ENCODE measurements at places on chromosomes 1 and 21. TPM values are rescaled to one million over a fixed set of nuclear protein-coding genes. Genes with fewer than 3 reads are reported as not detected.
A peak's percentile ranks its signal among the peaks of the same experiment; 100 is the strongest.

CYP4X1 gene
- total RNA-seq, result not detected

ADORA1 gene
- 5.6 TPM for total RNA-seq

PRAMEF10 gene
- not detected for total RNA-seq

BRDT gene
- not detected for total RNA-seq

GRCh38 chr1:178039891-178040290 is 54.0 kb upstream of the RASAL2 start:
- no peak for DNase-seq

- DNase-seq, result no peak
Measured at GRCh38 chr1:106975944-106976343, 80.5 kb upstream of the PRMT6 start.

GRCh38 chr21:28516021-28516420 is 476.7 kb downstream of the LTN1 start:
- no peak for DNase-seq

DNA sequence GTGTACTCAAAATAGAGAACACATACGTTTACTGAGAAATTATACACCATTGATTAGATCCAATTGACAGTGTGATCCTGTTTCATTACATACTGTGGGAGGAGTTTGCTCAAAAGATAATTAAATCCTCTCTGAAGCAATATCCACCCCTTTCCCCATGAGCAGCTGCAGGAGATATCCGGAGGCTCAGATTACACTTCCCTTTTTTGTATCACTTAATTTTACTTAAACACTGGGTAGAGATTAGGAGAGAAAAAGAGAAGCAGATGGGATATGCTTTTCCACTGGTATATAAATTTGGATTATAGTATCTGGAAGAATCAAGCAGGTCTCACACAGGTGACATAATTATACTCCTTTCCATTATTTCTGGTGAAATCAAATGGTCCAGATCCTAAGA is 333.3 kb upstream of the ZRANB2 start:
- no peak for DNase-seq

DNA sequence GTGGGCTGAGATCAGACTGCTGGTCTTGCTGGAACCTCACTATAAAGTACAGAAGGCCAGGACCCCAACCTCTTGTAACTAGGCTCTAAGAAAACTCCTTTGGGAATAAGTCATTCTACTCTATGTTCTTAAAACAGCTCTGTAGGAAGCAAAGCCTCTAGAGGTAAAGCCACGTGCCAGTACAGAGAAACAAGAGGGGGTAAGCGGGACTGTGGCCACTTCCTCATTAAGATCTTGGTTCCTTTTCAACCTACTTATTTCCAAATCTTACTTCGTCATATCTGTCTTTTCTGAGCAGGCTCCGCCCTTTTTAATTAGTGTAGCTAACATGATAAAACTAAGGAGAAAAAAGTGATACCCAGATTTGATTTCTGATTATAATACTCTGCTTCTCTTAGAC is 3.8 kb downstream of the NCSTN start:
- no peak for DNase-seq

DNA sequence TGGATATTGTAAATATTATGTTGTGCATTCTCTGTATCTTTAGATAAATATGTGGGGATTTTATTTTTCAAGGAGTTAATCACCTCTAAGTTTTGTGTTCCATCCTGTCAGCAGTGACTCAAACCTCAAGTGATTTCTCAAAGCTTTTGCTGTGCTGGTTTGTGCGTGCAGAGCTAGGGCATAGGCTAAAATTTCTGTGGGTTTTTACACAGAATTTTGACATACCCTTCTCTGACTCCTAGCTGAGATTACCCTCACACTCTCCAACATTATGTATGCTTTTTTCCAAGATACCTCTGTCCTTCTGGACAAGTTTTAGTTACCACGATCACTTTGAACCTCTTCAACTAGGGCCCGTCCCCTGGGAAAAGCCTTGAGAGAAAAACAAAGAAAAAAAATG is 384.9 kb downstream of the NCAM2 start:
- DNase-seq, result peak; percentile 51

GRCh38 chr1:12087797-12088314 is 24.8 kb downstream of the TNFRSF8 start:
- DNase-seq, result no peak

DNA sequence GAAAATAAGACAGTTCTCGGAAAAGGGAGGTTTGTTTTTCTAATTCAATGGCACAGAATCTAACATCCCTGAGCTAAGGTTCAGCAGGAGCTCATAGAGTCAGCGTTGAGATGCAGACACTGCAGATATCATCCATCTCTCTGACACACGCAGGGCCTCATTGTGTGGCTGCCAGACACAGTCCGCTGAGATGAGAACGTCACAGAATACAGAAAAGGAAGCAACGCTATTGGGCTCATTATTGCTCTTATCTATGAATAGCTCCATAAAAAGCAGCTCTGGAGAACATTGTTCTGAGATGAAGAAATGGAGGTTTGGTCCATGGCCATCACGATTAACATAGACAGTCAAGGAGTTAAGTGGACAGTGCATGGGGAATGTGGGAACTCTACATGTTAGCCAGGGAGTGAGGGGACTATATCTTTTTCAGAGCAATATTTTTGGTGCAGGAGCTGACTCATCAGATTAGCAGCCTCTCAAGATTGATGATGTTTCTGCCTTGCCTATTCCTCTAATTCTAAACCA is 771.6 kb upstream of the CXADR start:
- DNase-seq, result no peak
